ENCODE measurements at places on chromosomes 12 and 14.

DNA sequence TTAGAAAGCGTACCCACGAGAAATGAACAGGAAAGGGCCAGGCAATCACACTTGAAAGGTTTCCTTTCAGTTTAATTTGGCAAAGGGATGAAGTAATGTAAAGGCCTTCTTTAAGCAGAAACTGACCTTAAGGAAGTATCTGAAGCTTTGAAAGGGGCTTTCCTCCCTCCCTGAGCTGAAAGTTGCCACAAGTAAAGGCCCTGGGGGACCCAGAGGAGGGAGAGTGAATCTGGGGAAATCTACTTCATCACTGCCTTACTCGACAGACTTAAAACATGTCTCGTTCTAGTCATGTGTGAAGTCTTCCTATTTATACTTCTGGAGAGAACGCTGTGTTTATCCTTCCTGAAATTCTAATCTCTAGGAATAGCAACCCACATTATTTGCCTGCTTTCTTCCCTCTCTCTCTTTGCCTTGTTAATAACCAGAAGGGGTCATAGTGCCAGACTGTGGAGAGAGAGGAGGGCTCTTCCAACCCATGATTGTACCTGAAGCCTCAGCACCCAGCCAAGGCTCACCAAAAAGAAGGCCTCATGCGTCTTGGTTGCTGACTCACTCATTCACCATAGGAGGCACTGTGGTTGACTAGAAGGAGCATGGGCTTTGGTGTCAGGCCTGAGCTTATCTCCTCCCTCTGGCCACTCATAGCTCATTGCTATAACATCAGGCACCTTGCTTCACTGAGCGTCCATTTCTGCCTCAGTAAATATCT is 10.2 kb upstream of the GPX2 start:
- no peak for DNase-seq

DNA sequence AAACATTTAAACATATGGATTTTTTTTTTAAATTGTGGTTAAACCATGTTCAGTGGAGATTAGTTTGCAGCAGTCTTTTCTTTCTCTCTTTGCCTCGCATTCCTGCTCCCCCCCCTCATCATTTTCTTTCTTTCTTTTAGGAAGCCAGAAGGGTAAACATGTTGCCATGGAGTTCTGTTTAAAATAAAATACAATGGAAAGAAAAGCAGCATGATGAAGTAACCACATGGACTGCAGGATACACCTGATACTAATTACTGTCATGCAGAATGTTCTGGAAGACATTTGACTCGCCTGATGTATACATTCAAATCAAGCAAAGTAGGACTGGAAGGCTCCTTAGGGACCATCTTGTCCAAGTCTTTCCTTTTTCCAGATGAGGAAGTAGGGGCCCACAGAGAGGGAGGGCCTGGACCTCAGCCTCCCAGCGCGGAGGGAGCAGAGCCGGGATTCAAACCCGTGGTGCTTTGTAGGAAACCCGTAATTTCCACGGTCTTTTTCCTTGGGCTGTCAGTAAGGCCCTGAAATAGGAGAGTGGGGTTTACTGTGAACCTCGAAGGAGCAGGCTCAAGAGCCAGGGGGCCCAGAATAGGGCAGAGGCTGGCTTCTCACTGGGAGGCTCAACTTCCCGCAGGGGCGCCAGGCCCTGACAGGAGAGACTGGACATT is 2.4 kb upstream of the MEG3 start:
- DNase-seq = no peak

DNA sequence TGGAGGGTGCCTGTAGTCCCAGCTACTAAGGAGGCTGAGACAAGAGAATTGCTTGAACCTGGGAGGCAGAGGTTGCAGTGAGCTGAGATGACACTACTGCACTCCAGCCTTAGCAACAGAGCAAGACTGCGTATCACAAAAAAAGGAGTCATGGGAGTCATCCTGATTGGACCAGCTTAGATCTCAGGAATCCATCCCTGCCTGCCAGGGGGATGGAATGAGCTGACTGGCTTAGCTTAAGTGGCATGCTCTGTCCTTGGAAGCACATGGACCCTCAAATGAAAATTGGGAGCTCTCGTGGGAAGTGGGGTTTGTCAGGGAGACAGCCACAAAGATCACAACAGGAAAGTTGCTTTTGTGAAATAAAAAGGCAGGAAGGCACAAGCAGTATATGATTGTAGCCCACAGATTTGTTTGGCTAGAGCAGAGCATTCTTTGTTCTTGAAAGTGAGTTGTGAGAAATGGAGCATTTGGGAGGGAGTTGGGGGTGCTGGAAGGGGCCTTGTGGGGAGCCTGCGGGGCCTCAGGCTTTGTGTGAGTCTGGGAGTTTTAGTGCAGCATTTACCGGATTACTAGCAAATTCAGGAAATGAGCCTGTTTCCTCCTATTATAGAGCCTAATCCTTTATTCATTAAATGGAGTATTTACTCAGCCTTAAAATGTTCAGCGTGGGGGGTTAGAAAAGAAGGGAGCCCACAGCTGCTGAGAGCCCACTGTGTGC is 30.7 kb downstream of the DGLUCY start:
- no peak for DNase-seq

GRCh38 chr12:12460935-12461922 is 101.4 kb downstream of the DUSP16 start:
- DNase-seq = no peak

DNA sequence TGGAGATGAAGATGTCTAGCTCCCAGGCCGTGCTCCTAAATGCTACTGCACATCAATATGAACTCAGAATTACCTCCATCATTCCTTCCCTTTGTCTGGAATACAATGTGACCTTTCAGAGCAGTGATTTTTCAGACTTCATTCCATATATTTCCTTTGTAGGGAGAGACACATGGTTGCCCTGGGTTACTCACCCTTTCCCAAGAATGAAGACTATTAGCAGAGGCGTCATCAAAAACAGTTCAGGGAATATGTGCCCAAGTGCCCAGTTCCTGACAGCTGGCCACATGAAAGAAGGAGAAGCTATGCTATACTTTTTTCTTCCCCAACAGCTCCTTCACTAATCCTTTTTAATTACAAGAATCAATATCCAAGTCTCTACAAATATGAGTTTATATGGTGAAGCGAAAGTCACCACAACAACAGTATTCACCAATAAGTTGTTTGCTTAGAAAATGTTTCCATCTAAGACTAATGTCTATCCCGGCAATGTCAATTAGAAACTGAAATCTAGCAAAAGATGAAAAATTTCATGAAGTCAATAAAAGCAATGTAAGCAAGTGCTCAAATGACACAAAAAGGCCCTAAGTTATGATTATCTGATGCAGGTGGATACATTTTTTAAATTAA is 17.8 kb downstream of the NELL2 start:
- no peak for DNase-seq

DNA sequence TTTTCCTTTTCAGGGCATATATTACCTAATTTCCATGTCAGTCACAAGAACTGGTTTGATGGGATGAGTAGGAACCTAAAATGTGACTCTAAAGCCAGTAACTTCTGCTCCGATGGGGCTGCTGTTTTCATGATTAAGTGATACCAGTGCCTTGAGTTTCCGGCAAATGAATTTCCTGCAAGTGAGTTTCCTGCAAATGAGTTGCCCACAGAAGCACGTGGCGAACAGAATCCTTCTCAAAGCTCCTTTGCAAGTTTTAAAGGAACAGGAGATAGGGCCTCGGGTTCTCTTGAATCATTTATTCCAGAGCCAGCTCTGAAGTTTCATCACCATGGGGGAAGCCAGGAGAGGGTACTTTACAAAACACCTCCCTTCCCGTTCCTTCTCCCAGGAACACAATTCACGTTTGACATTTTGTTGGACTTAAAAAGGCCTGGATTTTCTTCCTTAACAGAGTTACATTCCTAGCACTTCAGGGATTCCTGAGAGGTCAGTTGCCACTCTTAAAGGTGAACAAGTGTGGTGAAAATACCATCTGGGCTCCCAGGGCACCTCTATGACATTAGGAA is 2.2 kb upstream of the PPTC7 start:
- peak; percentile 2 for DNase-seq

GRCh38 chr12:25417071-25417470 is 136.0 kb downstream of the LMNTD1 start:
- no peak for DNase-seq

- DNase-seq = no peak
These were observed 5.1 kb downstream of the IFI27 start for GRCh38 chr14:94115631-94116030.

- DNase-seq = peak; percentile 22
These were observed 49.9 kb downstream of the LRRC74A start for GRCh38 chr14:76876076-76876475.

- no peak for DNase-seq
These were observed 997.8 kb downstream of the NRXN3 start for GRCh38 chr14:79167957-79168356.

GRCh38 chr12:64147011-64147631 is 75.0 kb downstream of the KICS2 start:
- DNase-seq = no peak

DNA sequence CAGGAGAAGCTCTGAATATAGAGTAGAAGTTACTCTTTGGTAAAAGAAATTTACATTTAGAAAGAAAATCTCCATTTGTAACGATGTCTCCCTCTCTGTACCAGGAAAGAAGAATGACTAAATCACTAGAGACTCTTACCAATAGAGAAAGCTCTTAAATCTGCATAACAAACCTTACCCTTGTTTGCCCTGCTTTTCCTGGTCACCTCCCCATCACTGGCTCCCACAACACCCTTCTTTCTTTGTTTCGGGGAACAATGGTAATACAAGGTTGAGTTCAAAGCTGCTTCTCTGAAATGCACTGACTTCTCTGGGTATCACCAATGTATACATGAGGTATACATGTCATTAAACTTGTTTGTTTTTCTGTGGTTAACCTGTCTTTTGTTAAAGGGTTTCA is 351.1 kb upstream of the FLRT2 start:
- no peak for DNase-seq

- no peak for DNase-seq
These were observed 62.2 kb upstream of the CCND2 start for GRCh38 chr12:4211372-4211771.

DNA sequence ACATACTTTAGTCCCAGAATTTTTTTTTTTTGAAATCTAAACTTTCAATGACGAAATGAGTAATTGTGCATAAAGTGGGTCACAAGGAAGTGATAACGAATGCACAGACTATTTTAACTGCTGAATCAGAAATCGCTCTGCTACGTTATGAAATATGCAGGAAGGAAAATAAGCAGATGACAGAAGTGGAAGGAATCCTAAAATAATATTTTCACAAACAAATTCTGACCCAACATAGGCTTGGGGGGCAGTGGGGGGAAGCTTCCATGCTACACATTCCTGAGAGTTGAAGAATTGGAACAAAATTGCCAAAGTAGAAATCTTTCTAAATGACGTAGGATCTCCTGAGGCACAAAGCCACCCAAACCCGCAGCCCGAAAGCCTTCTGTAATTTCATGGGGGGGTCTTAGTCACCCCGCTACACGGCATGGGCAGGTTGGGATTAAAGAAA is 89.6 kb downstream of the ARF6 start:
- DNase-seq = no peak

GRCh38 chr12:94174576-94174975 is 26.2 kb downstream of the PLXNC1 start:
- DNase-seq = no peak

GRCh38 chr14:69910871-69911270 is 31.7 kb downstream of the SMOC1 start:
- no peak for DNase-seq

DNA sequence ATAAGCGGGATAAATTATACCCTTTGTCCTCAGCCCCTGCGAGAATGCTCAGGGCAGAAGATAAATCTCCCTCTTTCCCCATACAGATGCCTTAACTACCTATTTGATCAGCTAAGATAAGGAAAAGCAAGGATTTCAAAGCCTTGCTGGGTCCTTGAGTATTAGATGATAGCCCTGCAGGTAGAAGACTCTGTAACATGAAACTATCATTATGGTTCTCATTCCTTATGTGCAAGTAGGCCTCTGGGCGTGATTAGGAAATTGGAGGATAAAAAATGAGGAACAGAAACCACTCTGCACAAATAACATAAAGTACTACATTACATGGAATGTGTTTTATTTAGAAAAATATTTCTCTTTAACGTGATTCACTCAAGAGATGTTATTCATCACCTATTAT is 14.5 kb upstream of the WDR89 start:
- no peak for DNase-seq

DNA sequence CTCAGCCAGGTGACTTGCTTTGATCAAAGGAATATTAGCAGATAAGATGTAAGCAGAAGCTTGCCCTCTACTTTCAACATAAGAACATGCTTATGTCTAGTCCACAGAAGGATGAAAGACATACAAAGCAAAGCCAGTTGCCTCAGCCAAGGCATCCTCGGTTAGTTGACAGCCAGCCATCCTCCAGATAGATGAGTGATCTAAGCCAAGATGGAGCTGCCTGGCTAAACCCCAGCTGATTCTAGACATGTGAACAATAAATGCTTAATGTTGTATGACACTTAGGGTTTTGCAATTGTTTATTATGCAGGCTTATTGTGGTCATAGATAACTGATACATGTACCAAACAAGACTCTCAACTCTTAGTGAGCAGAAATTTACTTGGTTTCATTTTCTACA is 157.6 kb upstream of the TMTC2 start:
- DNase-seq = no peak

DNA sequence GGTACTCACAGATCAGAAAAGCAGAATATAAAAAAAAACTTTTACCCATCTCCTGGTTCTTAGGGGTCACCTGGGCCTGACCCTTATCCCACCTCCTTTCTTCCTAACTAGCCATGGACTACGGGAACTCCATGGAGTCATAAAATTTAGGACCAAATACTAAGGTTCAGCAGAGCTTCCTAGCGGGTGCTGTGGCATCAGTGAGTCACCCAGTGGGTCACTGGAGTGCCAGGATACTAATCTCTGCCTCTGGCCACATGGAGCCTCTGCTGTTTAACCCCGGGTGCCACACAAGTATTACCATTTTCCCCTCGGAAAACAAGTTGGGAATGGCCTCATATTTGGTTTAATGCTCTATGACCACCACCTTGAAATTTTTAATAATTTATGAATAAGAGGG is 6.9 kb downstream of the ZBTB39 start:
- no peak for DNase-seq

- no peak for DNase-seq
These were observed 16.7 kb upstream of the TMCC3 start for GRCh38 chr12:94667031-94667540.

GRCh38 chr14:59189091-59189785 is 771 bp downstream of the DAAM1 start:
- peak; percentile 37 for DNase-seq

DNA sequence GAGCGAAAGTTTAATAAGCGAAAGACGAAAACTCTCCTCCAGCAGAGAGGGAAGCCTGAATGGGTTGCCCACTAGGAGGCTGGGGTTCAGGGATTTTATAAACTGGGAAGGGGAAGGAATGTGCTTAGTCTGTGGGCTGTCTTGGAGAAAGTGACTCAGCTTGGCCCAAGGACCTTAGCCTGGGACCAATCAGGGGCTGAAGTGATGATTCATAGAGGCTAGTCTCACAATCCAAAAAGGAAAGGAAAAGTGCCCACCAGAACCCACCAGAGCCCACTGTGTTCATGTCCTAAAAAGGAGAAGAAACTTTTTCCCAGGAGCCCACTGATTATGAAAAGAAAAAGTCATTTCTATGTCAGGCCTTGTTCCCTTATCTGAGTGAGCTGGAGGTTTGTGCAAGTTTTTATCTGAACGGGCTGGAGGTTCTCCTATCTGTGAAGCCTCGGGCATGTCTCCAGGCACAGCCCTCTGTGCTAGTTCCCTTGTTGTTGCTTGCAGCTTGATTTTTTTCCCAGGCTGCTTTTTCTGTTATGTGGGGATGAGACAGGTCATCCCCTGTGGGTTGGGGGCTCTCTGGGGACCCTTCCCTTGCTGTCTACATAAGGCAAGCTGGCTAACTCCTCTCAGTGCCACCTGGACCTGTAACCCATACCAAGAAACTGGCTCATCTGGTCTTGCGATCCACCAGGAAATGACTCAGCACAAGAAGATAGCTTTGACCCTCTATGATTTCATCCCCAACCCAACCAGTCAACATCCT is 8.3 kb upstream of the GOLGA5 start:
- DNase-seq = no peak
